Placental pericyte (primary cell): ENCODE measurements at places on chromosomes 6 and 20. TPM values are rescaled to one million over a fixed set of nuclear protein-coding genes. Genes with fewer than 3 reads are reported as not detected.

DSP gene
- 0.22 and 10.0 TPM in 2 replicates for total RNA-seq

AVP gene
- not detected in 2 replicates for total RNA-seq

TCF19 gene
- 0.66 and 57.8 TPM in 2 replicates for total RNA-seq

RFX6 gene
- not detected in 2 replicates for total RNA-seq

SIGLEC1 gene
- under 0.01 TPM in 2 replicates for total RNA-seq

PLAGL2 gene
- 5.3 and 6.8 TPM in 2 replicates for total RNA-seq

C20orf141 gene
- total RNA-seq = not detected in 2 replicates

TBXT gene
- not detected in 2 replicates for total RNA-seq

KIAA0408 gene
- total RNA-seq = 0.22 and 1.1 TPM in 2 replicates

FOXQ1 gene
- total RNA-seq = 5.0 and 5.5 TPM in 2 replicates

COL12A1 gene
- total RNA-seq = 362 and 404 TPM in 2 replicates

SLC22A1 gene
- 0.14 and 0.44 TPM in 2 replicates for total RNA-seq

GMPR gene
- total RNA-seq = 6.6 and 37.9 TPM in 2 replicates

MUC21 gene
- not detected in 2 replicates for total RNA-seq
